ENCODE measurements at places on chromosomes 12 and 14.
A peak's percentile ranks its signal among the peaks of the same experiment; 100 is the strongest.

DNA sequence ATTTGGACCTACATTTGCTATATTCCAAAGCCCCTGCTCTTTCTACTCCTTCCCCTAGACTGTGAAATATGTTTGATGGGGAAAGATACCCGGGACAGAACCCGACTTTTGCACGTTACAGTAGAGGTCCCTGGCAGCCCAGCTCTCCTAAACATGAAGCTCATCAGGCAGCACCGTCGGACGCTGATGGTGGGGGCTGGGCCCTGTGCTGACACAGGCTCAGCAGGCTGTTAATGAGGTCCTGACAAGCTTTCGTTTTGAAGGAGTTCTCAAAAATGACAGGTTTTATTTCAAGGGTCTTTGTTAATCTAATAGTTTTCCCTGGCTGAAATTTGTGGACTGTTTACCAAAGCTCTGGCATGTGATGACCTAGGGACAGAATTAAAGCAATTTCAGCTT is 102.3 kb downstream of the SLC25A47 start:
- DNase-seq, result no peak

DNA sequence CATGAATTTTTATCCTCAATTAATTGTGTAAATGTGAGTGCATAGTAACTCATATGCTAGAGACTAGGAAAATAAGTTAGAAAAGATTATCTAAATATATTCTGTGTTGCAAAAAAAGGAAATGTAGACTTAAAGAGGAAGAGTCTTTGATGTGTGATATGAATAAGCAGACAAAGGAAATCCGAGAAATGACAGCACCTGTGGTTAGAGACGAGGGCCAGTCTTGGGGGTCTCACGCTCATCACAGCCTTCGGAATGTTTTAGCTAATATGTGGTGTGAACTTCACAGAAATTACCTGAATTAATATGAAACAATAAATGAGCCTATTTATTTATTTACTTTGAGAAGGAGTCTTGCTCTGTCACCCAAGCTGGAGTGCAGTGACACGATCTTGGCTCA is 11.6 kb downstream of the ATP6V0A2 start:
- DNase-seq, result no peak

GRCh38 chr12:52225752-52226151 is 7.3 kb upstream of the KRT7 start:
- DNase-seq, result no peak

- no peak for DNase-seq
Measured at GRCh38 chr14:69395929-69396328, 2.2 kb downstream of the ERH start.

DNA sequence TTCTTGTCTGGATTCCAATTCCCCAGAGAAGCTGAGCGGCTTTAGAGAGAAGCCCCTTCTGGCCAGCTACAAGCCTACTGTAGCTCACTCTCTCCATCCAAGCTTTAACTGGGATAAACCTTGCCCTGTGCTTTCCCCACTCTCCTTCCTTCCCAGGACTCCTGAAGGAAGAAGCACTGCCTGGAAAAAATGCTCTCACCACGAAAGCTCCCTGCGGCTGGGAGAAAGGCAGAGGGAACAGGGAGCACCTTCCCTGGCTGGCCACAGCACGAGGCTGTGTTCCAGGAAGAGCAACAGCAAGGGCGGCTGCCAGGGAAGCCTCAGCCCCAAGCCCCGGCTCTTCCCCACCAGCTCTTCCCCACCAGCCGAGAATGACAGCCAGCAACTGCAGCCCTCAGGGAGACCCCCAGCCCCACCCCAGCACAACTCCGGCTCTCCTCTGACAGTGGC is 40.8 kb upstream of the PNMA1 start:
- DNase-seq, result no peak

DNA sequence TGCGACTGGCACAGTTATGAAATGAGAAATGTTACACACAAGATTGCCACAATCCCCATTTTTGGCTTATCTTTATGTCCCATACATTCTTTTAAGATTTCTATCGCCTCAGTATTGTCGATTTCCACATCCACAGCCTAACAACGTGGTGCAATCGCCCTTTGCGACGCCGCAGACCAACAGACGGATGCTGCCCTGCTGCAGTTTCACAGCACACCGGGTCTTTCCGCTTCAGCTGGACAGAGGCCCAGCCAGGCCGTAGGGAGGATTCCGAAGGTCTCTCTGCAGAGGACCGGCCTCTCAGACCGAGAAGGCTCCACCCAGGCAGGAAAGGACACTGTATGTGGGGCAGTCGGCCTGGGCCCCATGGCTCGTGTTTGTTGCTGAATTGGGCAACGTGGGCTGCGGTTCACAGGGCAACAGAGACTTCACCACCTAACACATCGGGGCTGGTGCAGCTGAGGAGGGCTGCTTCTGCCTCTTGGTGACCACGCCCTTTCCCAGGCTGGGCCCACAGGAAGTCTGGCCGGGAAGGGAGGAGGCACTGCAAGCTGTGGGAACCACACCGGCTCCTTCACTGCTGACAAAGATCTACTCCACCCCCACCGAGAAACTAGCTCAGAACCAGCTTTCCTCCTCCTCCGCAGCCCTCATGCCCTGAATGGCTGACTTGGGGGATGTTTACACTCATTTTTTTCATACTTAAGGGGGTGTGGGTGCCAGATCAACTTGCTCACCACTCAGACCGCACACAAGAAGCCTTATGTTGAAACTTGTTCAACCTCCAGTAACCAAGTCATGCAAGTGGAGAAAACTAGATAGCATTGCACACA is 32.9 kb upstream of the MDM1 start:
- DNase-seq, result peak; percentile 71

GRCh38 chr14:33114331-33114730 is 175.7 kb downstream of the NPAS3 start:
- no peak for DNase-seq

GRCh38 chr12:100490056-100490455 is 16.4 kb downstream of the NR1H4 start:
- no peak for DNase-seq

GRCh38 chr12:73612551-73612950 is 925.1 kb upstream of the ATXN7L3B start:
- no peak for DNase-seq

DNA sequence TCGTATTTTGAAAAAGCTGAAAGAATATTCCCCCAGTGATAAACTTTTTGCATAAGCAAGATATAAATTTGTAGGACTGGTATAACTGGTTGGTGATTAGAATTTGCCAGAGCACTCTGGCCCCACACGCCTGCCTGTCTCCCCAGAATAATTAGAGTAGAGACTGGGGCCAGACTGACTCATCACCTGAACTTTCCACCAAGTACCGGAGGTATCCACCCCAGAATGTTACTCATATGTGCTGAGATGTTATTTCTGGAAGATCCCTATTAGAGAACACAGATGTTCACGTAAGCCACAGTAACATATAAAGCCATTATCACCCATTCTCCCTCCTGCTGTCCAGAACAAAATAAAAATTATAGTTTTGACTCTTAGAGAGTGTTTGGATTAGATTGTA is 49.5 kb upstream of the PIWIL1 start:
- DNase-seq, result no peak

DNA sequence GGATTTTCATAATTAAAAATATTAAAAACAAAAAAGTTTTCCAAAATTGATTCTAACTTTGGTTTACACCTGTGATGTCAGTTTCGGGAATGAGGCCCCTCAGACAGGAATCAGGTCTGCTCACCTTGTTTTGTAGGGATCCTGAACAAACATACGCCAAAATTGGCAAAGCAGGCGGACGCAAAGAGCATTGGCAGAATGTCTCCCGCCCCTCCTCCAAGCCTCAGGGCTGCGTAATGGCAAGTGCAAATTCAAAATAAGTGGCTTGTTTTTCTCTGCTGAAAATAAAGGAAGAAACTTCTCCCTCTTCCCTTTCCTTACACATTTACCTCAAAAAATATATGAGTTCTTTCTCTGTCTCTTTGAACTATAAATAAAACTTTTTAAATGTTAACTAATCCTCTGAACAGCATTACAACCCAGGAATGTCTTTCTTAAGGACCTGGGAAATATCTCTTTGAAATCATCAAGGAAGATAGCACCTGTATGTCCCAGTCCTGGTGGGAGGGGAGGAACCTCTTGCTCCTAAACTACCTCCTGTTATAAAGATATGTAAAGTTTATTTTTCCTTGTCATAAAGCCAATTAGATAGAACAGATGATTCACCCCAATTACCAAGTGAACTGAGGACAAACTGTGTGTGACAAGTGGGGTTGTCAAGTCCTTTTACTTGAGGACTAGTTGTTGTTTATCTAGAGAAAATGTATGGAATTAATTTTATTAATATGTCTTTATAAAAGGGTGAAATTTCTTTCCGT is 16.5 kb downstream of the OR6J1 start:
- no peak for DNase-seq

DNA sequence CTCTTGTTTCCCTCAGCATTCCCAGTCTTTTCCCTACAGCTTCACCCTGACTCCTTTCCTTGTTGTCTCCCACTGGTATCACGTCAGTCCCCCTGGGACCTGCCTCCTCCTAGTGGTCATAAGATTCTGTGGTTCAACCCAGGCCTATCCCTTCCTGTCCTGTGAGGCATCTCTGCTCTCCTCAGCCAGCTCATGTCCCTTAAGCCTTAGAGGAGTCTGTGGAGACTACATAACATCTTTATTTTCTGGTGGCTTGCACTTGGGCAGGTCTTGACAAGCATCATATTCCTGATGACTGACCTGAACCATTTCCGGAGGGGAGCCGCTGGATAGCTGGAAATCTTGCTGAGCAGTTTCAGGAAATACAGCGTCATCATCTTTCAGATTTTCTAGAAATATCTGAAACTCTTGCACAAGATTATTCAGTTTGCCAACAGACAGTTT is 688 bp downstream of the C12orf71 start:
- no peak for DNase-seq

DNA sequence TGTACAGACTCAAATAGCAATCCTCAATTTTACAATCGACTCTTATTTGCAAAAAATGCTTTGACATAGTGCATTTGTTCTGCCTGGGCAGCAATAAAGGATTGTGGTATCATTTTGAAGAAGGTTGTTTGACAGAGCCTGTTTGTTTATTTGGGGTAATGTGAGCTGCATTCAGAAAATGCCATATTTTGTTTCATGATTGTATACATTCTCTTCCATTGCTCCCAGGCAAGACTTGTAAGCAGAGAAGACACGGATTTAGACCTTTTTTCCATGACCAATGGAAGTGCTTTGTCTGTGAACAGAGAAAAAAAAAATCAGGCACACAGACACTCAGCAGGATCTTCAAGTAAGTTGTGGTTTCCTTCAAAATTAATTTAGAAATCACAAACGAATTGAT is 35.5 kb upstream of the ALX1 start:
- no peak for DNase-seq

- no peak for DNase-seq
Measured at GRCh38 chr14:21268617-21269251, 508 bp downstream of the HNRNPC start.

GRCh38 chr14:54251356-54251755 is 145.5 kb upstream of the CDKN3 start:
- no peak for DNase-seq

DNA sequence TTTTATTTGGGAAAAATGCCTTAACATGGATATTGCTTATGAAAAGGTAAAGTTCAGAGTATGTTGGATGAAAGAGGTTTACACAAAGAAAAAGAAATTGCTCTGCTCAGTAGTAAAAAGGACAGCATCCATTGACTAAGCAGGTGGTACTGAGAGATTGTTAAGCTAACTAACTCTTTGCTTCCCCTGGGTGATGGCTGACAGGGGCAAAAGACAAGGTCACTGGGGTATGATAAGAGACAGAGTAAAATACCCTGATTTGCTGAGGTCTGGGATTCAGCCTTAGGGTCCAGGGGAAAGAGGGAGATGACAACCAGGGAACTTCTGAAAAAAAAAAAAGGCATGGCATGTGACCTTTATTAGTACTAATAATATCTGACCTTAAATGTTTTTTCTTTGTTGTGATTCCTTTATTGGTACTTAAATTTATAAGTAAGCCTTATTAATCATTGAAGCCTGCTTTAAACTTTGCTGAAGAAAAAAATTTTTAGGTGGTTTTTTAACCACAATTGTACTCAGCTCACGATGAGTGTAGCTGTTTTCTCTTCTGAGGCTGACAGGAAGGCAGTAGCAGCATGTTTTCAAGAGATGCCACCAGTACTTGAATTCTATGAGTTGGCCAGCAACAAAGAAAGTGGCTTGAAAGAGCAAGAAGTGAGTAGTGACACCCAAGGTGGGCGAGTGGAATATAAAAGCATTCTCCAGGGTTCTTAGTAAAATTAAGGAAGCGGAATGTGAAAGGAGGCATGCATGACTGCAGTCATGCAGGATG is 43.7 kb upstream of the KITLG start:
- DNase-seq, result no peak

DNA sequence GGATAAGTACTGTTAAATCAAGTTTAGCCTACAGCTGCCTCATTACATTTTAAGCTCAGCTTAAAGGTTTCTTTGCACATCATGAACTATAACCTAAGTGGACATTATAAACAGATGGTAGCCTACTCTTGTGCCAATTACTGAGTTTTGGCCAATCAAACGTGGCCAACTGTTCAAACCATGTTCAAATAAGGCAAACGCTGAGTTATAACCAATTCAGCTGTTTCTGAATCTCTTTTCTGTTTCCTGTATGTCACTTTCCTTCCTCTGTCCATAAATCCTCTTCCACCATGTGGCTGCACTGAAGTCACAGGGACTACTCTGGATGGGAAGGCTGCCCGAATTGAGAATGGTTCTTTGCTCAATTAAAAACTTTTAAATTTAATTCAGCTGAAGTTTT is 98.4 kb downstream of the BCAT1 start:
- DNase-seq, result no peak

GRCh38 chr14:67679006-67679405 is 4.6 kb upstream of the VTI1B start:
- DNase-seq, result no peak

Data from stimulated activated CD8-positive, alpha-beta memory T cell treated with anti-CD3 and anti-CD28 coated beads, Interleukin-4, amount 100 ng/mL, for 4 hours (primary cell).